ENCODE measurements at places on chromosomes 16 and 17.

DNA sequence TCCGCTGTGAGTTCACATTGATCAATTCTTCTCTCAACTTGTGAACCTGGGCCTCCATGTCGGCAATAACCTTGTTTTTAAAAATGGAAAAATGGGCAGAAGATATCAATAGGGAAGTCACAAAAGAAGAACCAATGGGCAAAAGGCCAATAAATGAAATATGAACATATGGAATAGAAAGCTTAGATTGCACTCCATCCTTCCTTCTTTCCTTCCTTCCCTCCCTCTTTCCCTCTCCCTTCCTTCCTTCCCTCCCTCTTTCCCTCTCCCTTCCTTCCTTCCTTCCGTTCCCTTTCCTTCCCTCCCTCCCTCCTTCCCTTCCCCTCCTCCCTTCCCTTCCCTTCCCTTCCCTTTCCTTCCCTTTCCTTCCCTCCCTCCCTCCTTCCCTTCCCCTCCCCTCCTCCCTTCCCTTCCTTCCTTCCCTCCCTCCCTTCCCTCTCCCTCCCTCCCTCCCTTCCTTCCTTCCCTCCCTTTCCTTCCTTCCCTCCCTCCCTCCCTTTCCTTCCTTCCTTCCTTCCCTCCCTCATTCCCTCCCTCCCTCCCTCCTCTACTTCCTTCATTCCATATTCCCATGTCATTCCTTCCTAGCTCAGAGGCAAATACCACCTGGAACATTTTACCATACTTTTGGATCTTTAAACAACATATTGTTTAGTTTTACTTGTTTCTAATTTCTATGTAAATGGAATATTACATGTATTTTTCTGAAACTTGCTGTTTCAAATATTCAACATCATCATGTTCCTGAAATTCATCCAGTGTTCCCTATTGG lies 290.7 kb upstream of the AXIN2 start:
- DNase-seq: no peak

GRCh38 chr17:63701868-63702720 lies 2.2 kb upstream of the LIMD2 start:
- DNase-seq: peak; percentile 72

- no peak for DNase-seq
These were observed 15.3 kb downstream of the CD300LB start for GRCh38 chr17:74515941-74516340.

- no peak for DNase-seq
These were observed 151.2 kb downstream of the TANC2 start for GRCh38 chr17:63116967-63117830.

GRCh38 chr16:17578981-17579874 lies 108.5 kb upstream of the XYLT1 start:
- peak; percentile 6 for DNase-seq

DNA sequence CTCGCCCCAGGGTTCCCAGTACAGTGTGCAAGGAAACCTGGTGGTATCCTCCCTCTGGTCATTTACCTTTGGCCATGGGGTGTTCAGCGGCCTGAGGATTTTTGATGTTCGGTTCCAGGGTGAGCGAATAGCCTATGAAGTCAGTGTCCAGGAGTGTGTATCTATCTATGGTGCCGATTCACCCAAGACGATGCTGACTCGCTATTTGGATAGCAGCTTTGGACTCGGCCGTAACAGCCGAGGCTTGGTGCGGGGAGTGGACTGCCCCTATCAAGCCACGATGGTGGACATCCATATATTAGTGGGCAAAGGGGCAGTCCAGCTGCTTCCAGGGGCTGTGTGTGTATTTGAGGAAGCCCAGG lies 1.2 kb downstream of the AOC2 start:
- no peak for DNase-seq

DNA sequence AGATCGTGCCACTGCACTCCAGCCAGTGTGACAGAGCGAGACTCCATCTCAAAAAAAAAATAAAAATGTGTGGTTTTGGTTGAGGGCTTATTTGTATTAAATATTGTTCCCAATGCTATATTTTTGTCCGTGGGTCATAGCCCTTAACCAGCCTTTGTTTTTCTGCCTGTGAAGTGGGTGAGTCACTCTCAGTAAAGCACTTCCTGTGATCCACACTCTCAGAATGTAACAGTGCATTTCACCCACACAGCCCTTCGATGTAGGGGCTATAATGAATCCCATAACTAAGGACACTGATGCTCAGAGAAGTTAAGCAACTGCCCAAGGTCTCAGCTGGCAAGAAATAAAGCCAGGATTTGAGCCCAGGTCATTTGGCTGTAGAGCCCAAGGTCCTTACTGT lies 34.7 kb upstream of the POLR3E start:
- no peak for DNase-seq

DNA sequence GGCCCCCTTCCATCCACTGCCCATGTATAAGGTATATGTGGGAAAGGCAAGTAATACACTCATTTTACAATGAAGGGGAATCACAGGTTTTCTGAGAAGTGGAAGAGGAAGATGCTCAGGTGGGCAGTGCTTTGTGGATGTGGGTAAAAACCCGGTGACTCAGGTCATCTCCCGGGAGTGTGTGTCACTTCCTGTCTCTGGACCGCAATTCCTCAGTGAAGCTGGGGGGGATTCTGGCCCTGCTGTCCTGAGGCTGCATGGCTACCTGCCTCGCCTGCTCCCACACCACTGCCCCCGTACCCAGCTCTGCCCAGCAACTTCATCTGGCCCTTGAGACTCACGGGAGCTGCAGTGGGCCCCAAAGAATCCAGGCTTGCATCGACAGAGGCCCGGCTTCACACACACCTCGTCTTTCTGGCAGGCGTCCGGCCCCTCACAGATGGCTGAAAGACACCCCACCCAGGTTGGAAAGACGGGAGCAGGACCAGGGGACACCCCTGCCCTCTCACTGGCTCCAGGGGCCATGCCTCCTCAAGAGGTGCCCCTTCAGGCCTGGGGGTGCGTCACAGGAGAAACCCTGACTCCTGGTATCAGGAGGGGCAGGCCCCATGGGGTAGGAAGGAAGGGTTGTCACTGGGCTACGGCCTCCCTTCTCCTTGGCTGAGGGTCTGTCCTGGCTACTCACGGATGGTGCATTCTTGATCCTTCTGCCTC lies 882 bp downstream of the SCARF1 start:
- DNase-seq: no peak

DNA sequence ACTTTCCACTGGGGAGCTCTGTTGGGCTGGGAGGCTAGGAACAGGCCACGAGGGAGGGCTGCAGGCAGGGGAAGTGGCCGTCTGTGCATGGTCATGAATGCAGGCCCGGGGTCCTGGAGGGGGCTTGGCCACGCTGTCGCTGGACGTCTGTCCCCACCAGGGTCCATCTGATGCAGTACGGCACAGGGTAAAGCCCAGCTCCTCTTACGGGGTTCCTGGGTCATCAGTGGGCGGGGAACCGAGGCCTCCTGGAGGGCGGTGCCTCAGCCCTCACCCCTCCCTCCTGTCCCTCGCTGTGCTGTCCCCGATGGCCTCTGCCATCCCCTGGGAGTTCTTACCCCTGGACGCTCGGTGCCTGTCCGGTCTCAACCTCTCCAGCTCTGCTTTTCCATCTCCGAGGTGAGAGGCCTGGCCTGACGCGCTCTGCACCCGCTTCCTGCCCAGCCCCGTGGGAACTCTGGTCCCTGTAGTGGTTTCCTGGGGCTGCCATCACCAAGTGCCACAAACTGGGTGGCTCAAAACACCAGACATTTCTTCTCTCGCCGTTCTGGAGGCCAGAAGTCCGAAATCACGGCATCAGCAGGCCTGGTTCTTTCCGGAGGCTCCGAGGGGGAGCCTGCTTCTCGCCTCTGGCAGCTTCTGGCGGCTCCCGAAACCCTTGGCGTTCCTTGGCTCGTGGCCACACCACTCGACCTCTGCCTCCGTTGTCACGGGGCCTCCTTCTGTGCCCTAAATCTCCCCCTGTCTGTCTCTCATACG lies 182.8 kb downstream of the SEC14L1 start:
- DNase-seq: no peak

DNA sequence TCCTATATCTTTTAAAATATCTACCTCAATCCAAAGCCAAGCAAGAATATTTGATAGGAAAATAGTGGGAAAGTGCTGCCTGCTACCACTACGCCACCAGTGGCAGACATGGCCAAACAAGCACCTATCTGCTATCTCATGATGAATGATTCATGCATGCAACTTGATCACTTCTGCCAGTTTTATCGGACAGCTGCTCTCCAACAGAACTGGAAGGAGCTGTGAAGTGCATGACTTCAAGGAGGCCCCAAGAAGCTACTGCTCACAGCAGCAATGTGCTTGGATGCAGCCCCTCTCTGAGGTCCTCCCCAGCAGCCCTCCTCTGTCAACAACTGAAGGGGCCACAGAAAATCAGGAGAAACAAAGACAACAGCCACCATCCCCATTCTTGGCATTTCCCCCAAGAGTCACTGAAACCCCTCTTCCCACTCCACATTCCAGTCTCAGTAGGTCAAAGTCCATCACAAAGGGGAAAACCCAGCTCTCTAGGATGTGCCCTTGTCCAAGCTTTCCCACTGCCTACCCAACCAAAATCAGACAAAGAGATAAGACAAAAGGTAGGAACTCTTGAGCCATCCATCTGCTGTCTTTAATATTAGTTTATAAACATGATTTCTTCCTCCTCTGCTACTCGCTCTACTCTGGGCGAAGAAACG lies 215.3 kb downstream of the C16orf78 start:
- no peak for DNase-seq

DNA sequence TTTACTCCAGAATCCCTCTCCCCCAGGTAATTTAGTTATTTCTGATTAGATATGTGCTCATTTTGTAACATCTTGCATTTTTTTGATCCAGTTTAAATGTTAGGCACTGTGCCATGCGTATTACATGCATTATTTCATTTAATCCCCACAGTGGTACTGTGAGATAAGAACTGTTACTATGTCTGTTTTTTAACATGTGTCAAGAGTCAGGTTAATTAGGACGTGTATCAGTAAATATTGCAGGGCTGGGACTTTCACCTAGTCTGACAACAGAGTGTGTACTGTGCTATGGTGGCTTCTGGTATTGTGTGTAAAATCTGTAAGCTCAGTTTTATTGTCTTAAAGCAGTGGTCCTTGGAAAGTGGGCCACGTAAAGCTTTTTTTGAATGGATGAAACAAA lies 10.6 kb downstream of the RSPRY1 start:
- DNase-seq: no peak

GRCh38 chr16:53202398-53202797 lies 147.6 kb downstream of the CHD9 start:
- no peak for DNase-seq

- no peak for DNase-seq
These were observed 15.4 kb upstream of the SEZ6 start for GRCh38 chr17:29021226-29021625.

DNA sequence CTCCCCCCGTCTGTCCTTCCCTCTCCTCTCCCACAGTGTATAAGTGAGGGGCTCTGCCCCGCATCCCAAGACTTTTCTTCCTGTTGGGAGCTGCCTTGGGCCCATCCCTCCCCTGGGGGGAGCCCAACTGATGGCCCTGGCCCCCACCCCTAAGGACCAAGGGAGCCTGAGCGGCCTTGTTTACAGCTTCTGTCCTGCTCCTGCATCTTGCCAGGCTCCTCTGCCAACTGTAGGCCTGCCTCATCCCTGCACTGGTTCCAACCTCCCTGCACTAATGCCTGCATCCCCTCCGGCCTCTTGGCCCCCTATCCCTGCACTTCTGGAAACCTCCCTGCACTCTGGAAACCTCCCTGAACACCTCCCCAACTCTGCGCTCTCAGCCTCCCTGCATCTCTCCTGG lies 1.4 kb upstream of the PAGR1 start:
- DNase-seq: no peak

GRCh38 chr17:10059684-10060211 lies 138.7 kb downstream of the GAS7 start:
- no peak for DNase-seq

- DNase-seq: no peak
These were observed 28.5 kb downstream of the FTO start for GRCh38 chr16:53732296-53732929.

- DNase-seq: no peak
These were observed 78.1 kb downstream of the ZFHX3 start for GRCh38 chr16:72969812-72970211.

DNA sequence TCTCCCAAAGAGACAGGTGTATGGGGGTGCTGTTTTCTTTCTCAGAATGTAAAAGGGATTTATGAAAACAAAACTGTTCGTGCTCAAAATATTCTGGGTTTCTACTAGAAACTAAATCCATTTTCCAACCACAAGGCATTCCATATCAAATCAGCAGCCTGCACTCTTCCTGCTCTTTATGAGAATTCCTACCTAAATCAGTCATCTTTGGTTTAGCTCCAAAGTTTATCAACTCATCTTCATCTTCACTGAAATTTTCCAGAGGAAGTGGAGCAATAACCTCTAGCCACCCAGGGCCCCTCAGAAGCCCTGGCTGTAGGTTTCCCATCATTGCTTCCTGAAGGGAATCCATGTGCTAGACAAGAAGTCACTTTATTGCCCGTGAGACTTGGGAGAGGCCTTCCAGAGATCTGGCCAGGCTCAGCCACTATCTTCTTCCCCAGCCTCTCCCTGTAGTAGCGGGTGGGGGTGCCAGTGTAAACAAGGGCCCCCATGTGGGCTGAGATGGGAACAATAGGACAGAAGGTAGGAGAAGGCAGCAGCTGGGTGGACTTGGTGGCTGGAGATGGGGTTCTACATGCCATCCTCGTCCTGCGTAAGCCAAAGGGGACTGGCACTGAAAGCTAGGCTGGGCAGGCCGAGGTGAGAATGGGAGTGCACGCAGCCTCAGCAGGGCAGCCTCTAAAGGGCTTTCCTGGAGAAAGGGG lies 22.0 kb upstream of the ALDH3A1 start:
- no peak for DNase-seq

- no peak for DNase-seq
These were observed 12.2 kb downstream of the CHTF8 start for GRCh38 chr16:69120096-69120664.

DNA sequence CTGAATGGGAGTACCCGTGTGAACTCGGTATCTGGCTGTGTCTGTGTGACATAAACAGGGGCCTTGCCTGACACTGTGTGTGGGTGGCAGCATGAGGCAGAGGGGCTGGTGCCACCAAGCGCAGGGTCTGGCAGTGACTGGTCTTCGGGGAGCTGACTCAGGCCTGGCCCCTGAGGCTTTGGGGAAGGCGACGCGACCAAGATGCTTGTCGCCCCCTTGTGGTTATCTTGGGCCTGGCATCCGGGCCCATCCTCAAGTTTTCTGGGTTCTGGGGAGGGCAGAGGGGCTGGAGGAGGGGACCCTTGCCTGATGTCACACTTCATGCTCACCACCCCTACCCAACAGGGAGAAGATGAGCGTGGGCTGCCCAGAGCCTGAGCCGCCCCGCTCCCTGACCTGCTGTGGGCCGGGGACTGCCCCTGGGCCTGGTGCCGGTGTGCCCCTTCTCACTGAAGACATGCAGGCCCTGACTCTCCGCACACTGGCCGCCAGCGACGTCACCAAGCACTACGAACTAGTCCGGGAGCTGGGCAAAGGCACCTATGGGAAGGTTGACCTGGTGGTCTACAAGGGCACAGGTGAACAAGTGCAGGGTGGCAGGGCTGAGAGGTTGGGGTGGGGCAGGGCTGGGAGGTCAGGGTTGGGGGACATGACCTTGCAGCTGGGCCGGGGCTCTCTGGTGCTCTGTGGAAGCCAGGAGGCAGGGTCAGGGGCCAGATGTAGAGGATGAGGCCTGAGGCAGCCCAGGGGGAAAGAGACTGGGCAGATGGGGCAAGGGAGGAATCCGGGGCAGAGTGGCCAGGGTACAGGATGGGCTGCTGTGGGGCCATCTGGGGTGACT lies 24.9 kb downstream of the SBK1 start:
- DNase-seq: peak; percentile 37
